Activated CD4-positive, alpha-beta T cell treated with anti-CD3 and anti-CD28 coated beads for 48 hours (primary cell): ENCODE measurements at places on chromosomes 3 and 15.

- peak; percentile 73 for DNase-seq
Observed at GRCh38 chr15:91032919-91033803, 10.8 kb upstream of the VPS33B start.

DNA sequence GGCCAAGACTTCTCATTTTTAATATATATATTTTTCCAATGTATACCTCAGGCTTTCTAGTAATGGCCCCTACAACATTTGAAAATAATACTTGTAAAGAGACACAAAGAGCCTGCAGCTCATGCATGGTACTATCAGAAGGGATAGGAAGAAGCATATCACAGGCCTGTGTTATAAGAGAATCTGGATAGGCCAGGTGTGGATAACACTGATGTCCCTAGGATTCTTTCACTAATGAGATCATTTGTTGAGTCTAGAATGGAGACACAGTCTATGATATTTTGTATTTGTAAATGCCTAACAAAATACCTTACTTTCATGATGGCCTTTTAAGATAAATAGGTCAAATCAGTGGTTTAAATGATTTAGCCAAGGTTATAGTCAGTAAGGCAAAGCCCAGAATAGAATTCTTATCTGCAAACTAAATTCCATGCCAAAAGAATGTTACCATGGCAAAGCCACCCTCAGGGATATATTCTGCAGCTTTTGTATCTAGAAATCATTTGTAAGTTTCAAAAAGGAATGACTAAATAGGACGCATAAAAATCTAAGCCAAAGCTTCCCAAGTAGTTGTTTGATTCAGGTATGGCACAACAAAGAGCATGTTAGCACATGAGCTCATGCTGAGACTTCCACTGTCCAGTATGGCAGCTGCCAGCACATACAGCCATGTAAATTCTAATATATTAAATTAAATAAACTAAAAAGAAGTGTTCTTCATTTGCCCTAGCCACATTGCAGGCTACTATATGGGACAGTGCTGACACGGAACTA lies 10.0 kb downstream of the DCP1A start:
- DNase-seq = no peak

- DNase-seq = no peak
Observed at GRCh38 chr3:47291158-47291753, 8.5 kb downstream of the KLHL18 start.

DNA sequence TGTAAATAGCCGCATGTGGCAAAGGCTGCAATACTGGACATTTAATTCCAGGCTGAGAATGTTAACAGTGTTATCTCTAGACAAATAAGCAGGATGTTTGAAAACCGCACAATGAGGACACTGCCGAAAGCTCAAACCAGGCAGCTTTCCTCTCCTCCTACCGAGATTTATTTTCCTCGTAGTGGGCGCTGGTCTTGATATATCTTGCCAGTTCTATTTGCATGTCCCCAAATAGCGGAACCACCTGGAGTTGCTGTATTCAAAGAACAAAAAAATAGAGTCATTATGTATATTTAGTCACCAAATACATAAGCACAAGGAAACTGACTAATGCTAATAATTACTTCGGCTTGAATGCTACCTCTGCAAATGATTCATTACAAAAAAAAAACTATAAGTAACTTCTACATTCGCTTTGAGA lies 46.5 kb downstream of the CYFIP1 start:
- no peak for DNase-seq

- no peak for DNase-seq
Observed at GRCh38 chr3:53420831-53421230, 73.5 kb upstream of the DCP1A start.

DNA sequence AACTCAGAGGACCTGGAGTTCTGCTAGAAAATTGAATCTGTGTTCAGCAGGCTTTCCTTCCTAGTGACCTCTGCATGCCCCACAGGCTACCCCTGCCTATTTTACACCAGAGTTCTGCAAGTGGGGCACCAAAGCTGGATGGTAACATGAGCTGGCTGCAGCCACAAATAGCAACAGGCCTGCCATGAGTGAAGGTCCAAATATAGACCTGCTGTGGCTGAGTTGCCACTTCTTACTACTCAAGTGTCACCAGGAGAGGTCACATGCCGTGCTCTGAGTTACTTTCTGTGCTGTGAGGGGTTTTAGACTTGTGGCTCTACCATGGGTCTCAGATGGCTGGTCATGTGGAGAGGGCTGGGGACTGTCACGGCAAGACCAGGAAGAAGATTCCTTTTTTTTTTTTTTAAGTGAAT lies at the start of gene FSD2:
TSS of gene FSD2 (minus strand) at position 76 of the 413 bp plus-strand sequence. CDS start 18,679 bp downstream, outside the sequence.
- no peak for DNase-seq

DNA sequence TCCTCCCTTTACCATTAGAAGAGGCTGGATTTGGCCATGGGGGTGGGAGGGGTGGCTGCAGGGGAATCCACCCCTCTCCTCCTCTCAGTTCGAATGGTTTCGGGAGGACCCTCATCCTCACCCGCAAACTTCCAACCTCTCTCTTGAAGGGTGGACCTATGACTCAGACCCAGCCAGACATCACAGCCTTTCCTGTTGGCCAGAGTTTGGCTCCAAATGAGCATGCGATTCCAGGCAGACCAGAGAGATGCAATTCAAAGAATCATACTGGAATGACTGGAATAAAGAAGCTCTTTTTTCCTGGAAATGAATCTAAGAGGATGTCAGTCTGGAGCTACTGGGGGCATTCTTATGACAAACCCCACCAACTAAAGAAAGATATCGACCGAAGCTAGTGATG lies 516.7 kb upstream of the MDFIC2 start:
- DNase-seq = no peak

DNA sequence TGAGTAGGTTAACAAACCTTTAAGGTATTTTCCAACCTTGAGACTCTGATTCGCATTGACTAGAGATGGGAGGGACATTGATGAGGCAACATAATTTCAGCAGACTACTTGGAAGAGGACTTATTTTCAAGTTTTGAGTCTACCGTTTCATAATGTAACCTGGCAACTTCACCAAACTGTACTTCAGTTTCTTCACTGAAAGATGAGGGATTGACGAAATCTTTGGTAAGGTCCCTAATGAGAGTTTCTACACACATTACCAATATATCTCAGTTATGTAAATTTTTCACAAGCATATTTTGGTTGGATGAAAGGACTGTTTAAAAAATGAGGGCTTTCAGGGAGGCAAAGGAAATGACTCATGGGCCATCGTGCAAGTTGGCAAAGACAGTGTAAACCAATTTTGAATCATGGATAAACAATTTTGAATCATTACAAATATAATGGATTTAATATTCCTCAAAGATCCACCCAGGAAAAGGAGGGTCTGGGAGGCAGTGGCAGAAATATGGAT lies 28.7 kb upstream of the SEMA6D start:
- DNase-seq = no peak

GRCh38 chr15:95252404-95252803 lies 1021.0 kb downstream of the MCTP2 start:
- no peak for DNase-seq

GRCh38 chr15:26201177-26201858 lies 338.2 kb upstream of the ATP10A start:
- no peak for DNase-seq

- DNase-seq = peak; percentile 18
Observed at GRCh38 chr3:179608931-179609720, 4.5 kb downstream of the NDUFB5 start.

- no peak for DNase-seq
Observed at GRCh38 chr3:185813691-185814215, 11.1 kb downstream of the IGF2BP2 start.
